ENCODE measurements at places on chromosomes 5 and 9.

GRCh38 chr9:135156525-135157510 is 69.3 kb downstream of the OLFM1 start:
- peak; percentile 20 for DNase-seq

DNA sequence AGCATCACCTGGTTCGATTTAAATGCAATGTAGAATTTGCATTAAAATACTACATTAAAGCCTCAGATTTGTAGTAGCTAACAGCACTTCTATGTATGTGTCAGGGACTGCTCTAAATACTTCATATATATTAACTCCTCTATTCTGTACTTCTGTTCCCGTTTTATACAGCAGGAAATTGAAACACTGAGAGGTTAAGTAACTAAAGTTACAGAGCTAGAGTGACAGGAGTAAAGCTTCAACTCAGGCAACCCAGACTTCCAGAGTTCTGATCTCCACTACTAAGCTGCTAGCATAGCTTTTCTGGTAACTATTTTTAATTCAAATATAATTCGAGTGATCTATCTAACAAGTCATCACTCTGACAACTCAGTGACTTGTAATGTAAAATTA is 619 bp upstream of the APC start:
- DNase-seq = no peak

- DNase-seq = no peak
Observed at GRCh38 chr9:9752722-9753121, 860.1 kb downstream of the PTPRD start.

DNA sequence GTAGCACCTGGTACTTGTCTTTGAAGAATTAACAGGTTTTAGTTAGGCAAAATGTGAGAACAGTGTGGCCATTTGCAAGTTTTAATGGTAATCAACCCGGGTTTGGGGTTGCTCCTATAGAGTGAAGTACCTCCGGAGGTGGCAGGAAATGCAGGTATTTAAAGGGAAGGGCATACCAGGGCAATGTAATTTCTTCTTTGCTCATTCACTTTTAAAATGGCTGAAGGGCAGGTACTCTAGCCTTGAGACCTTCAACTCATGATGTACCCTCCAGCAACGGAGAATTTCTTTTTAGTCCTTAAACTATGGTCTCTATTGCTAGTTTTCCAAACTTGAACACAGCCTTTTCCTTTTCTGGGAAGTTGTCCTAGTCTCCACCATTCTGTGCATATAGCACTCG is 1.3 kb upstream of the HSPA4 start:
- DNase-seq = no peak

DNA sequence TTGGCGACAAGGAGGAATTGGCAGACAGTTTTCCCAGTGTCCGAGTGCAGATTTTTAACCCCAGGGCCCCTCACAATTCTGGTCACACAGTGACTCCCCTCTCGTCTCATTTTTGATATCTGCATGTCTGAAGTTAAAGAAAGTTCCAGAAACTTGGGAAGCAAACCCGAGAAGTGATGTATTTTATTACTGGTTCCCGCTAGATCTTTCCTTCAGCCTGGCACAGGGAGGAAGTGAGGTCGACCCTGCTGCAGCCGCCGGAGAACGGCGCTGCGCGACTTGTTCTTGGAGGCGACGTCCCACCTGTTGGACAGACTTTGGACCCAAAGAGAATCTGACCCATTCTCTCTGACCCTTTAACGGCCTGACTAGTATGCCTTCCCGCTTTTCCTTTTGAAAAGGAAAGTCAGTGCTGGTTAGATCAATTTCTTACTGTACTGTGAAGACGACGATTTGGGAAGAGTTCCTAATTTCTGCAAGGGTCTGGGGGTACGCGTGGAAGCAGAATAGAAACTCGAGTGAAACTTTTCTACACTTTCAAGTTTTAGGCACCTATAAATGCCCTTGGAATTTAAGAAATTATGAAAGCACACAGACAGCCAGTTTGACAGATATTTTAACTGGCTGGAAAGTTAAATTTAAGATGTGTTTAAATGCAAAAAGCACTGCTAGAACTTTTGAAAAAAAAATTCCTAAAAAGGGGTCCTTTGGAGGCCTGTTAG is 744 bp downstream of the OTULIN start:
- DNase-seq = no peak

DNA sequence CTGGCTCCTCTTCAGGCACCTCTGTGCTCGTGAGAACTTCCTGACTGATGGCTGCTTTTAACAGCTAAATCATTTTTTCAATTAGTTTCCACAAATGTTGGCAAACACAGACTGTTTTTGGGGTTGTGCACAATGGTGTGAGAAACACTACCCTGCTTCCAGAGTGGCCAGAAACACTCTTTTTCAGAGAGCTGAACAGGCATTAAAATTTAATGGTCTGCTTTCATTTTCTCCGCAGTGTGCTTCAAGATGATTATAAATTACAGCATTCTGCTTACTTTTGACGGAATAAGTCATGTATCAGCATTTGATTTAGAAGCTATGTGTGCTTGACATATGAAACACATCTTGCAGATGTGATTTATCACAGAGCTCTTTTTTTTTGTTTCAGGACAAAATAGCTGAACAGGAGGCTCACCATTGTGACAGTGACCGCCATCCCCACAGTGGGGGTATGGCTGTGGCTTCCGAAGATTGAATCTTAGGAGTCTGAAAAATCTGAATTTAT is 454.5 kb upstream of the ZNF608 start:
- DNase-seq = no peak

GRCh38 chr9:126722252-126722921 is 82.5 kb upstream of the ZBTB43 start:
- DNase-seq = peak; percentile 21

GRCh38 chr5:14753292-14753691 is 88.8 kb downstream of the OTULIN start:
- no peak for DNase-seq

DNA sequence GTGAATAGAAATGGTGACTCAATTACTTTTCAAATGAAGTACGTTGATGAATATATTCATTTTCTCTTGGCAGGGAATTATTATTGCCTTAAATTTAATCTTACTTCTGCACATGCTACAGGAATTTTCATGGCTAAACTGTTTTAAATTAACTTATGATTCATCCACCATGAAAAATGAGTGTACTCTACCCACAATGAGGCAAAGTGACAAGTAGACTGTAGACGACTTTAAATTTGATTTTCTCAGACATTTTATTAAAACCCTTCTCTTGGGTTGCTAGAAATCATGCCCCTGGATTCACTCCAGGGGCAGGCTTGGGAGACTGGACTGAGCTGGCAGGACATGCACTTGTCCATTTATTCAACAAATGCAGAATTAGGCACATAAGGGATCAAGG is 23.5 kb upstream of the ERAP2 start:
- DNase-seq = peak; percentile 72

GRCh38 chr5:68415177-68416085 is 199.9 kb downstream of the PIK3R1 start:
- DNase-seq = no peak

- no peak for DNase-seq
Observed at GRCh38 chr9:567128-567746, 274.3 kb upstream of the DMRT1 start.

DNA sequence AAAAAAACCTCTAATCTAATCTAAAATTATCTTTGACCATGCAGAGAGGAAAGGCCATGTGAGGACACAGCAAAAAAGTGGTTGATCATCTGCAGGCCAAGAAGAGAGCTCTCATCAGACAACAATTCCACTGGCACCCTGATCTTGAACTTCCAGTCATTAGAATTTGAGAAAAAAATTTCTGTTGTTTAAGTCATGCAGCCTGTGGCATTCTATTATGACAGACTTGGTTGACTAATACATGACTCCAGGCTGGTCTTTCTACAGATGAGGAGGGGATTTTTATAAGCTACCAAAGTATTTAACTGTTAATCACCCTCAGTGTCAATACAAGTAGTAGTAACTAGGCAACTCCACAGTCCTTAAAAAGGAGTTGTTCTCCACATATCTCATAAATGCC is 358.5 kb upstream of the RGMB start:
- peak; percentile 98 for DNase-seq

GRCh38 chr9:88673886-88674285 is 138.9 kb downstream of the NXNL2 start:
- no peak for DNase-seq

DNA sequence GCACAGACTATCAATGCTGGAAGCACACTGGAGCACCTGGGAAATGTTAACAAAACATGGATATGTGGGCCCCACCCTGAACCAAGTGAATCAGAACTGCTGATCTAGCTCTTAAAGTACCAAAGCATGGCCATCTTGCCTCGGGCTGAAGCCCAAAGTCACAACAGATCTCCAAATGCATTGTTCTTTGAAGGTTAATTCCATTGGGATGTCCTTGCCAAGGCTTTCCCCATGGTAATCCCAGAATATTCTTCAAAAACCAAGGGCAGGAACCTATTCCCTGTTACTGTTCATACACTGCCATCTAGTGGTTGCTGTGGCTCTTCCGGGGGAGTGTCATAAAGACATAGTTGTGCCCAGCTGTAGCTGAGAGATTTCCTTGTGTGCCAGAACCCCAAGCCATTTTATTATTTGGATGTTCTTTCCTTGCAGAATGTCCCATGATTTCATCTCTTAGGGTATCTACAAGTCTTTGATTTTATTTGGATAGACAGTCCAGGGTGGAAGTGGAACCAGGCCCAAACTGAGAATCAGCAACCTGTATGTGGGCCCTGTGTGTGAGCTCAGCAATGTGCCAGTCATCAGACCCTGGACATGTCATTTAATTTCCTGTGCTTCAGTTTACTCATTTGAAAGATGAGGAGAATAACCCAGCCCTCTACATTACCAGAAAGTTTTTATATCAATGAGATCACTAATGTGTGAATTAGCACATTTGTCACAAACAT is 290.0 kb downstream of the ACTL7B start:
- peak; percentile 67 for DNase-seq

- no peak for DNase-seq
Observed at GRCh38 chr9:89502038-89502601, 4.2 kb upstream of the SEMA4D start.

DNA sequence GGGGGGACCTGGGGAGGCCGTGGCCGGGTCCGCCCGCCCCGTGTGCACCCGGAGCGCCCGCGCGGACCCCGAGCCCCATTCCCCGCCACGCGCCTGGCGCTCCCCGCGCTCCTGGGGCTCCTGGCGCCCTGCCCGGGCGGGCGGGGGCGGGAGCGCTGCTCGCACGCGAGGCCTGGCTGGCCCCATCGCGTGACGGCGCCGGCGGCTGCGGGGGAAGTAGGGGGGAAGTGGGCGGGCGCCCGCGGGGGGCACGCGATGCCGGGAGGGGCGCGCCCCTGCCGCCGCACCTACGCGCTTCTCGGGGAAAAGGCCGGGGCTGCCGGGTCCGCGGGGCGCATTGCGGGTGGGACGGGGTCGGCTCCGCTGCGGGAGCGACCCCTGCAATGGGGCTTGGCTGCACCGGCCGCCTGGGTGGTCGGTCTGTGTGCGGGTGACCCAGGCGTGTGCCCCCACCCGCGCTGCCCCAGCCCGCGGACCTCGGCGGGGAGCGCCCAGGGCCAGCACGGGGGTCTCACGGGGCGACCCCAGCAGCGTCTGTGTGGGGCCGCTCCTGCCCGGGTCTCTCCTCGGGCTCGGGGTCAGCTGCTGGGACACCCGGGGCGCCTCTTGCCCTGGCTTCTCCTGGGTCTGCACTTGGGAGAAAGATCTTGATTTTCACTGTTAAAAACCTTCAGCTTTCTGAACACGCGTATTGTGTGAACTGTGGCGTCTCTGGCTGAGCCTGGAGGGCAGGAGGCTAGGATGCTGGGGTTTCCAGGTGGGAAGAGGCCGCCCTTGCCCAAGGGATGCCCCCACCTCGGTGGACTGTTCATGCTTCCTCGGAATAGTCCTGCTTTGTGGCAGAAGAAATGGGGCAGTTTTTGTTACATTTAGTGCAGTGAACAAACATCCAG is 52.4 kb downstream of the AHRR start:
- DNase-seq = peak; percentile 46

DNA sequence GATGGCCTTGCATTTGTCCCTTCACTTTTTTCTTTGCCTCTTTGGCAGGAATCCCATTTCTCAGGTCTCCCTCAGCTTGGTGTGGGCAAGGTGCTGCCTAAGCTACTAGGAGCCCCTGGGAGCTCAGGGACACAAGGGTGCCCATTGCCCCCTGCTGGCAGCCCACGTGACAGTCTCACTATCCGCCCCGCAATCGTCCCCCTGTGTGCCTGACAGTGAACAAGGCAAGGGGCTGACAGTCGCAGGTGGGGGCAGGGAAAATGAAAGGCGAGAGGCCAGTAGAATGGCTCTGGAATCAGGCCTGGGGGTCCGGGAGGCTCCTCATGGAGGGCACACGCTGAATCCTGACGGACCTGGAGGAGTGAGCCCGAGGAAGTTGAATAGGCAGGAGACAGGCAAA is 2.0 kb upstream of the PCDH12 start:
- no peak for DNase-seq

DNA sequence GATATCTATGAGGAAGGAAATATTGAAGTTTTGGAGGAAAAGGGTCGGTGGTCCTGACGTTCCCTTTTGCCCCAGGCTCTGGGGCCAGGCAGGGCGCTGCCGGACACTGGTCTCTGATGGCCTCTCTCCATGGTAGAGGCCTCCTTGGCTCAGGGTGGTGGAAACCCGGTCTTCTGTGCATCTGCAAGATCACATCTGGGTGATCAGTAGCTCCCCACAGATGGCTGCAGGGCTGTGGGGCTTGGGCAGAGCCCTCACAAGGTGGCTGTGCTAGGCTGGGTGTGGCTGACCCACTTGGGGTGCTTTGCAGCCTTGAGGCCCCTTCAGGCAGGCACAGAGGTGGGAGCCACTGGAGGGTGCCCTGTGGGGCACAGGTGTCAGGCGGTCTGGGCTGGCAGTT is 53.9 kb upstream of the RNU6ATAC start:
- no peak for DNase-seq

- no peak for DNase-seq
Observed at GRCh38 chr5:40873286-40873880, 32.2 kb downstream of the CARD6 start.

- no peak for DNase-seq
Observed at GRCh38 chr5:82445726-82446335, 167.7 kb upstream of the RPS23 start.

- DNase-seq = no peak
Observed at GRCh38 chr5:80554646-80555045, 15.4 kb downstream of the ANKRD34B start.

- DNase-seq = no peak
Observed at GRCh38 chr9:101138509-101138908, 110.0 kb downstream of the PLPPR1 start.

DNA sequence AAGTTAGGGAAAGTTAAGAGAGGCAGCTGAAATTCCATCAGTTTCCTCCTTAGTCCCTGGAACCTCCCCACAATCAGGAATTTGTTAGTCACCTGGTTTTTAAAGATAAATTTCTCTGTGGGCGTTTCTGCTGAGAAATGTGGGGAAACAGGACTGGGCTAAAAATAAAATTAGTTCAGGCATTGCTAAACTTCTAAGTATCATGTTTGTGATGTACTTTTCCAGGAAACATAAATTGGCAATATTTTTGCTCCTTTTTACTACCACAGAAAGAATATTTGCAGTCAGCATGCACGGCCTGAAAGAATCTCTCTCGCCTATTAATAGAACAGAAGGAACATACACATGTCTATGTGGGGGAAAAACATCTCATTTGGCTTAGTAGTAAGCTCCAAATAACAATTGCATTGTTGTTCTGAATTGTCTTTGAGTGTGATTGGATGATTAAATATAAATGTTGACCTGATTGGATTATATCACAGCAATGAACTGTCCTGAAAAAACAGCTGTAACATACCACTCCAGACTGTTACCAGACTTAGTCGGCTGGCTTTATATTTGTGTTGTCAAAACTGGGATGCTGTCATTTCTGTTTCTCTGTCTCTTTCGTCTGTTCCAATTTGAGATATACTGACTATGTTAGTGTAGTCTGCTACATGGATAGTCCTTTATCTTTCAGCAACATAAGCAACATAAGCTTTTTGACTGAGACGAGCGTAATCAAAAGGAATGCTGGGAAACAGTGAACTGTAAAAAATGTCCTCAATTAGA is 12.9 kb downstream of the TJP2 start:
- peak; percentile 71 for DNase-seq

GRCh38 chr9:20065046-20065445 is 276.2 kb upstream of the SLC24A2 start:
- DNase-seq = no peak

Measured in astrocyte (in vitro differentiated cells and primary cell).